ENCODE measurements at places on chromosomes 11 and 22. TPM values are rescaled to one million over a fixed set of nuclear protein-coding genes. Genes with fewer than 3 reads are reported as not detected.

The BIRC3 gene
- total RNA-seq = 0.74 TPM

The SESN3 gene
- total RNA-seq = 62.7 TPM

The FAM181B gene
- 10.3 TPM for total RNA-seq

The ANGPTL5 gene
- total RNA-seq = 0.25 TPM

The OR8A1 gene
- total RNA-seq = not detected

The TNNI2 gene
- total RNA-seq = not detected

The OR8D1 gene
- total RNA-seq = not detected

The IL17REL gene
- 0.25 TPM for total RNA-seq

The SCN4B gene
- 6.4 TPM for total RNA-seq

The HTR3A gene
- total RNA-seq = 0.74 TPM

The KLHL35 gene
- 16.0 TPM for total RNA-seq

The OR5P2 gene
- not detected for total RNA-seq

The BTG4 gene
- total RNA-seq = not detected

The RBMXL2 gene
- total RNA-seq = not detected

The SIDT2 gene
- total RNA-seq = 11.3 TPM

The GRIK4 gene
- total RNA-seq = 4.4 TPM

The OR56A1 gene
- 0.25 TPM for total RNA-seq

The P2RX3 gene
- total RNA-seq = not detected

All from temporal lobe (tissue), 4 donors.